ENCODE measurements at places on chromosomes 13 and 19.
A peak's percentile ranks its signal among the peaks of the same experiment; 100 is the strongest.

DNA sequence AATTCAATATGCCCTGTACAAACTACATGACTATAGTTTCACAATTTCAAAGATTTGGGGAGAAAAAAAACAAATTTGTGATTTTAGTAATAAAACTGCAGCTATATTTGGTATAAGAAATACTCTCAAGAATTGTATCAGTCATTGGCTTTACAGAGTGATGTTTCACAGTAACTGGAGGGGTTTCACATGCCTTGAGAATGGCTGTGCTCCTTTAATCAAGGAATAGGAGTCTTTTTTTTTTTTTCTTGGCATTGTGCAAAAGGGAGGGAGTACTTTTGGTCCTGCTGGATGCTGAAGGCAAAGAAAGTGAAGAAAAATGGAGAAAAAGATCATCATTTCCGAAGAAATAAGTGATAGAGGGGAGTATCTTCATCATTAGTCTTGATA, 6.8 kb downstream of the ZNF507 start:
- no peak for DNase-seq

DNA sequence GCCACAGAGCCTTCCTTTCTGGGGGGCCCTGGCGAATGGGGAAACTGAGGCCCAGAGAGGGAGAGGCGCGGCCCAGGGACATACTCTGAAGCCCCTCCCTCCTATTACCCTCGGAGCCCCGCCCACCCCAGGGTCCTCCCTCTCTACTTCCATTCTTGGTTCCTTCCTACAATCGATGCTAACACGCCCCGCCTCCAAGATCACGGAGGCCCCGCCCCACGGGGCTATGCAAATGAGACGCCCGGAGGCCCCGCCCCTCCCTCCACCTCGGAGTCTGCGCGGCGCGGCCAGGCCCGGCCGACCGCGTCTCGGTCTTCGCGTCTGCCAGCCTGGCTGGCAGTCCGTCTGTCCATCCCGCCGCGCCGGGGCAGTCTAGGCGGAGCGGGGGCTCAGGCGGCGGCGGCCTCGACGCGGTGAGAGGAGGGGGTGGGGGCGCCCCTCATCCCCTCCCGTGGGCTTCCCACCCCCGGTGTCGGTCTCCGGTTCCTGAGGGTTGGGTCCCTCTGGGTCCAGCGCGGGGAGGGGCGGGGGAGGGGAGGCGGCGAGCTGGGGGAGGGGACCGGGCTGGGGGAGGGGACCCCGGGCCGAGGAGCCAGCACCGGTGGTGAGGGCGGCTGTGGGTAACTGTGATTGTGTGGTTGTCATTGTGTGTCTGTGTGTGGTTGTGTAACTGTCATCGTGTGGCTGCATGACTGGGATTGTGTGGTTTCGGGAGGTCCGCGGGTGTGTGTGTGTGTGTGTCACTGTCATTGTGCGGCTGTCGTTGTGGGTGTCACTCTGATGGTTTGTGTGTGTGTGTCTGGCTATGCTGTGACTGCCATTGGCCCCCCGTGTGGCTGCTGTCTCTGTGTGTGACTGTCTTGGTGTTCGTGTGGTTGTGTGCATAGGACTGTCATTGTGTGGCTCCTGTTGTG, at the start of gene PLPPR2:
TSS of gene PLPPR2 (plus strand) at position 273 of the 914 bp plus-strand sequence. CDS start 2,242 bp downstream, outside the sequence.
- DNase-seq = peak; percentile 67

GRCh38 chr19:16877581-16877980, 11.2 kb upstream of the F2RL3 start:
- DNase-seq = no peak

DNA sequence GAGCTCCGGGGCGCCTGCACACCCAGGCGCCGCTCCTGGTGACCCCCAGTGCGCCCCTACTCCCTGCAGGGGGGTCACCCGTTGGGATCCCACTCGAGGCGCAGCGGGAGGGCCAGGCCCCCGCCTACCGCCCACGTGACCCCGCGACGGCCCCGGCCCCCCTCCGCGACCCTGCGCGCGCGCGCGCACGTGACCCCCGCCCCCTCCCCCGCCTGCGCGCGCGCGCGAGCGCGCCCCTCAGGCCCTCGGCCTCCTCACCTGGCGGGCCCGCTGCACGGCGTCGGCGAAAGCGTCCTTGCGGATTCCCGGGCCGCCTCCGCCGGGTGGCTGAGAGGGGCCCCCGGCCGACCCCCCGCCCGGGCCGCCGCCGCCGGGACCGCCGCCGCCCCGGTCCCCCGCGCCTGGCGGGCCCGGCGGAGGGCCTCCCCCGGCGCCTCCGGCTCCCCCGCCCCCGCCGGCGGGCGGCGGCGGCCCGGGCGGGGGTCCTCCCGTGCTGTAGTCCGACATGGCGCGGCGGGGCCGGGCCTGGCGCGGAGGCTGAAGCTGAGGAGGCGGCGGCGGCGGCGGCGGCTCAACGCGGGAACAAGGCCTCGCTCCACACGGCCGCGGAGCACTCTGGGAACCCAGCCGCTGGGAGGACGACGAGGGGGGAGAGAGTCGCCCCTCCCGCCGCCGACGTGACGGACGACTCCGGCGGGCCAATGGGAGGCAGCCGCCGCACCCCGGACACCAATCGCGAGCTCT, at the start of gene KHSRP:
TSS of gene KHSRP (minus strand) at position 617 of the 744 bp plus-strand sequence. CDS start at position 507, 110 bp downstream.
- no peak for DNase-seq

DNA sequence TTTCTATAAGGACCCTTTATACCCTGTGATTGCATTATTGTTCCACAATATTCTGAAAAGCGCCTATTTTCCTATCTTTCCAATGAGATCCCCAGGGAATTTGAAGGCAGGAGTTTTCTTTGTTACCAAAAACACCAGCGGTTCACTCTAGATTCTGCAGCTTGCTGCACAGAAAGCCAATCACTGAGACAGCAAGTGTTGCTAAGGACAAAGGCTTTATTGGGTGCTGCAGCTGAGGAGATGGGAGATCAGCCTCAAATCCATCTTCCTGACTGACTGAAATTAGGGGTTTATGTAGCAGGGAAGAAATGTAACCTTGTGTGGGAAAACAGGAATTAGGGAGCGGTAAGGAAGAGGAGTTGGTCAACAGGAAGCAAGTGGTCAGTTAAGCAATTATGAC, 42.6 kb upstream of the MYO16 start:
- DNase-seq = no peak

DNA sequence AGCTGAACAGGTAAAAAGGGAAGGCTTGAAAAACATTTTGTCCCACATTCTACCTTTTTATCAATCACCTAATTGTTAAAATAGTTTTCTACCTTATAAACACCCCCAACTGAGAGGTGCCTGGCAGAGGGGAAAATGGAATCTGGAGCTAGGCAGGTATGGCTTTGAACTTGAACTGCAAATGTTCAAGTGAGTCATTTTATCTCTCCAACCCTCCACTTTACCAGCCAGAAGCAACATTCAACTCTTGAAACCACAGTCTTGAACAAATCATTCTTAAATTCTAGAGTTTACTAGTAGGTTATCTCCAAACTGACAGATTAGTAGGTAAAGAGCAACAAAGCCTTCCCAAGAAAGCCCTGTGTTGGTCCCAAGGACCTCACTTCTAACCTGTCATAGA, 116.9 kb downstream of the ABCC4 start:
- DNase-seq = no peak

- no peak for DNase-seq
Observed at GRCh38 chr13:101258071-101258470, 158.2 kb downstream of the NALCN start.

- no peak for DNase-seq
Observed at GRCh38 chr13:91078093-91078679, 269.3 kb upstream of the MIR17HG start.

- no peak for DNase-seq
Observed at GRCh38 chr13:34738254-34738992, 203.6 kb upstream of the NBEA start.

- DNase-seq = peak; percentile 58
Observed at GRCh38 chr19:43519436-43520088, 7.4 kb downstream of the ETHE1 start.

DNA sequence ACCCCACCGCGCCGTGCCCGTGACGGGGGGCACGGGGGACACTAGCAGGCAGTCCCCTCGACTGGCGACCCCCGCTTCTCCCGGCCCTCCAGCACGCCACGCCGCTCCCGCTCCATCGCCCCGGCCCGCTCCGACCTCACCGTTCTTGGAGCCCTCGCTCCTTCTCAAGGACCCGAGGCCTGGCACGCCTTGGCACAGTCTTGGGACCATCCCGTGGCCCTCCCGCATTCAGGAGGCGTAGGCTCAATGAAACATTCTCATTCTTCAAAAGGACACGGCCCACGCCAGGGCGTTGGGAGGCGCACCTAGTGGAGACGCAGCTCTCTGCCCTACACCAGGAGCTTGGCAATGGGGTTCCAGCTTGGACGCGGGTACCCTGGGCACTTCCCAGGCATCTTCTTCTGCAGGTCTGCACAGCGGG, 473 bp upstream of the CERS1 start:
- DNase-seq = no peak

GRCh38 chr19:1860821-1861598, 2.4 kb downstream of the KLF16 start:
- no peak for DNase-seq

DNA sequence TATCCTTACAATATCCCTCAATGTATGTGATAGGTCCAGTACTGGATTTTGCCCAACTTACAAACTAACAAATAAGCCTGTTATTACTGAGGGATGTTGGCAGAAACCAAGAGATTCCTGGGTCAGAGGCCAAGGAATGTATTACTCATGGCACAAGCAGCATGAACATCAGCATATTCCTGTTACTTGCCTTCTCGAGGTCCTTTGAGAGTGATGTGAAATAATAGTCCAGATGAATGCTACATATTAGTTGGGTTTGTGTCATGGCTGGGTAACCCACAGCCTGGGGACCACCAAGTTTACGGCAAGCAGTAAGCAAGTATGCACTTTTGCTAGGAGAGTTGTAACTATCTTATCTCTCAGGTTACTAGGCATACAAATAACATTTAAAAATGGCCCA, 384.5 kb upstream of the GPC6 start:
- no peak for DNase-seq

DNA sequence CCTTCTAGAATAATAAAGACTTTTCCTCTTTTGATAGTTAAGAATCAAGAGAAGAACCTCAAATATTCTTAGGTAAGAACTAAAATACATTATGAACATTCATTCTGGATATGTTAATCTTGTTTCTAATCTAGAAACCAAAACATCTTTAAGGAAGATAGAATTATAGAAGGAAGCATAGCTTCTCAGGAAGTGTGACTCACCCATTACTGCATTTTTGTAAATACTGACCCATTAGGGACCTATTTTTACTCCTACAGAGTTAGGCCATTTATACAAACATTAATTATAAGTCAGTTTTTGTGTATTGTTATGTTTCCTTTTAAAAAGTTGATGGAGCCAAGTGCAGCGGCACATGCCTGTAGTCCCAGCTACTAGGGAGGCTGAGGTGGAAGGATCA, 147.1 kb downstream of the NUFIP1 start:
- DNase-seq = no peak

Measured in activated effector memory CD4-positive, alpha-beta T cell treated with Interleukin-2 at 50 U/mL for 16 hours (primary cell).